Small intestine (tissue), 16 donors: ENCODE measurements at places on chromosomes 5 and 9. TPM values are rescaled to one million over a fixed set of nuclear protein-coding genes. Genes with fewer than 3 reads are reported as not detected.

KIF12 gene
- polyA plus RNA-seq, result 149 TPM

NDUFA8 gene
- 105 TPM for polyA plus RNA-seq

- H3K4me3 ChIP-seq, result no peak overlapping the region
- no peak for DNase-seq
- no peaks in the 10 kb centered on the region for H3K36me3 ChIP-seq
- no peaks in the 10 kb centered on the region for H3K27me3 ChIP-seq
Observed at GRCh38 chr5:109399092-109399759, 10.5 kb downstream of the PJA2 start.

GRCh38 chr5:60262576-60263295 is 369.2 kb upstream of the PDE4D start:
- H3K4me1 ChIP-seq, result no peaks in the 10 kb centered on the region
- DNase-seq, result no peak
- H3K27ac ChIP-seq, result no peak overlapping the region
- H3K27me3 ChIP-seq, result peaks cover 2% of the 10 kb centered on the region
- no peaks in the 10 kb centered on the region for H3K36me3 ChIP-seq
- H3K4me3 ChIP-seq, result no peak overlapping the region

- H3K27me3 ChIP-seq, result no peaks in the 10 kb centered on the region
- H3K36me3 ChIP-seq, result peaks cover 15% of the 10 kb centered on the region
- no peak overlapping the region for H3K27ac ChIP-seq
- no peaks in the 10 kb centered on the region for H3K4me1 ChIP-seq
- DNase-seq, result no peak
- H3K4me3 ChIP-seq, result no peak overlapping the region
Observed at GRCh38 chr9:113158446-113158845, 7.6 kb downstream of the SLC31A2 start.

FSTL4 gene
- not detected for polyA plus RNA-seq

DNA sequence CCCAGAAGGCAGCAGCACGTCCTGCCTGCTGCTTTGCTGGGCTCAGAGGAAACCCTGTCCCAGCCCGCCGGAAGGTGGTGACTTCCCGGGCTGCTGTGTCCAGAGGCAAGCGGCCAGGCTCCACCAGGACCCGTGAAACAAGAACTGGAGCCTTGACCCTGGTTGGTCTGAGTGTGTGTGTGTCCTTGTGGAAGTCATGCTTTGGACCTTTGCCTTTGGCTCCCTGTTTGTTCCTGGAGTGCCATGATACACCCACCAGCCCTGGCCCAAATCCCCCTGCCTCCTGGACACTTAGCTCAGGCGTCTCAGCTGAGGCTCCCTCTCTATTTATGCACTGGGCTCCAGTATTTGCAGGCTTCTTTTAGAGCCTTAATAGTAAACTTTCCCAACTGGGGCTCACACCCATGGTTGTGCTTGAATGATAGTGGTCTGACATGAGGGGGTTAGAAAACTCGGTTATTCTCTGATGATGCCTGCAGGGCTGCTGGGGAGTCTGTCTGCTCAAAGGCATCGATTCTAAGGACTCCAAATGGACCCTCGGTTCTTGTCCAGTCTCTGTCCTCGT is 72.2 kb downstream of the C9orf50 start:
- H3K4me1 ChIP-seq, result peaks cover 4% of the 10 kb centered on the region
- no peak overlapping the region for H3K4me3 ChIP-seq
- no peak overlapping the region for H3K27ac ChIP-seq
- no peak for DNase-seq
- no peaks in the 10 kb centered on the region for H3K36me3 ChIP-seq
- peaks cover 15% of the 10 kb centered on the region for H3K27me3 ChIP-seq

GRCh38 chr5:137622850-137623249 is 113.0 kb downstream of the KLHL3 start:
- peaks cover 14% of the 10 kb centered on the region for H3K36me3 ChIP-seq
- no peak overlapping the region for H3K27ac ChIP-seq
- H3K27me3 ChIP-seq, result no peaks in the 10 kb centered on the region
- no peak for DNase-seq
- H3K4me1 ChIP-seq, result no peaks in the 10 kb centered on the region

SLC6A18 gene
- polyA plus RNA-seq, result 0.04 TPM

GRCh38 chr5:158838781-158839180 is 260.9 kb downstream of the EBF1 start:
- no peak for DNase-seq
- H3K27me3 ChIP-seq, result peaks cover 2% of the 10 kb centered on the region
- no peaks in the 10 kb centered on the region for H3K4me1 ChIP-seq
- H3K4me3 ChIP-seq, result no peak overlapping the region

IFNA6 gene
- polyA plus RNA-seq, result not detected

- peak; percentile 5 for DNase-seq
- H3K27me3 ChIP-seq, result no peaks in the 10 kb centered on the region
- no peak overlapping the region for H3K27ac ChIP-seq
- H3K4me3 ChIP-seq, result no peak overlapping the region
- no peaks in the 10 kb centered on the region for H3K4me1 ChIP-seq
- peaks cover 4% of the 10 kb centered on the region for H3K36me3 ChIP-seq
Observed at GRCh38 chr9:111730937-111731567, 63.7 kb downstream of the SHOC1 start.

DNA sequence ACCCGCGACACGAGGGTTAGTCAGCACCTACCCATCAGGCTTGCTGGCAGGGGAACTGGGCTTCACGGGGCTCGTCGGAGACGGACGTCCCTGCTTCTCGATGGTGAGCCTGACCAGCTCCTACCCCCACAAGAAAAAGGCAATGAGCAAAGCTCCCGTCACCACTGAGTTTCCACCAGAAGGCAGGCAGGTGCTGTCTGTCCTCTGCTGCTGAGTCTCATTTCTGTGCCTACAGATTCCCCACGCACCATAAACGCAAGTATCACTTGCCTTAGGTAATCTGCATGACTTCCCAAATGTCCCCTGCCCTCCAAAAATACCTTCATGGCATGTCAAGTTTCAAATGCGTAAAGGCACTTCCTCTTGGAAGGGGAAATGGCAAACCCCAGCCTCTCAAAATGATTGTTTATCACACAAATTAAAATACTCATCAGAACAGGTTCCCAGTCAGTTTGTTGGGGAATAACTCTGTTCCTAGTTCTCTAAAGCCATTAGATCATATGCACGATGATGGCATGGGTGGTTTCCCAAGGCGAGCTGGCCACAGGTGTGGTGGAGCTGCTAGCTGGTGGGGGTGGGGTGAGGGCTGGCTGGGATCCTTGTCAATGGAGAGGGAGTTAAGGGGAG is 85.0 kb downstream of the PRRT1B start:
- peaks cover 12% of the 10 kb centered on the region for H3K4me1 ChIP-seq
- no peak overlapping the region for H3K4me3 ChIP-seq
- DNase-seq, result no peak
- H3K27ac ChIP-seq, result peak overlapping the region; percentile 46
- peaks cover 3% of the 10 kb centered on the region for H3K36me3 ChIP-seq
